Choroid plexus epithelial cell (primary cell): ENCODE measurements at places on chromosomes 12 and 14.

DNA sequence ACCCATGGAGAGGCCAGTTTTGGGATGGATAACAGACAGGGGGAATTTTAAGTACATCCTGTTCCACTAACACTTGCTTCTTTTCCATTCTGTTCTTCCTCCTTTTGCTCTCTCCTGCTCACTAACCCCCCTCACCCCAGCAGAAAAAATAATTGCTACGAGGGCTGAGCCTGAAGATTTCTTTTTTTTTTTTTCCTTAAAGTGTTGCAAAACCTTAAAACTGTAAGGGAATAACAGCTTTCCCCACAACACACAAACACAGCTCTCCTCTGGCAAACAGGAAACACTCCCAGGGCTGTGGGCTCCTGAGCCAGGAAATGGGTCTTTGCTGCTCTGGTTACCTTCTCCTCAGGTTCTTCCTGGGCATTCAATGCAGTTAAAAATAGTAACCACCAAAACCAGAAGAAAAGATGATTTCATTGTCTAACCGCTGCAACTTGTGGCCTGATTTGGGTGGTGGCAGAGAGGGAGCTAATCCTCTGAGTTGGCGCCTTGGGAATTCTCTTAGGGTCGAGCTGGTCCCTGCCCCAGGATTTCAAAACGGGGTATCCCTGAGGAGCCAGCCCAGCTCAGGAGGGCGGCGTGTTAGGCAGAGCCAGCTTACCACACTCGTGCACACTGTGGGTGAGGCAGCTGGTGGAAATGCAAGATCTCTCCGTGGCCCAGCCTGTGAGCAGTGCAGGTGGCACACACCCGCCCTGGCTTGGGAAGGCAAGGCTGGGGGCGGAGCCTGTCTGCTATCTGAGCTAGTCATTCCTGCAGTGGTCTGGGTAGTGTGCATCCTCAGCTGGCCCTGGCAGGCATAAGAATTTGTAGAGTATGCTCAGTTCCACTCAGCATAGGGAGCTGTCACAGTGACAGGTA lies 17.1 kb upstream of the EMP1 start:
- DNase-seq = no peak

- DNase-seq = peak; percentile 97
Measured at GRCh38 chr12:51886021-51886710, 1.7 kb upstream of the ANKRD33 start.

DNA sequence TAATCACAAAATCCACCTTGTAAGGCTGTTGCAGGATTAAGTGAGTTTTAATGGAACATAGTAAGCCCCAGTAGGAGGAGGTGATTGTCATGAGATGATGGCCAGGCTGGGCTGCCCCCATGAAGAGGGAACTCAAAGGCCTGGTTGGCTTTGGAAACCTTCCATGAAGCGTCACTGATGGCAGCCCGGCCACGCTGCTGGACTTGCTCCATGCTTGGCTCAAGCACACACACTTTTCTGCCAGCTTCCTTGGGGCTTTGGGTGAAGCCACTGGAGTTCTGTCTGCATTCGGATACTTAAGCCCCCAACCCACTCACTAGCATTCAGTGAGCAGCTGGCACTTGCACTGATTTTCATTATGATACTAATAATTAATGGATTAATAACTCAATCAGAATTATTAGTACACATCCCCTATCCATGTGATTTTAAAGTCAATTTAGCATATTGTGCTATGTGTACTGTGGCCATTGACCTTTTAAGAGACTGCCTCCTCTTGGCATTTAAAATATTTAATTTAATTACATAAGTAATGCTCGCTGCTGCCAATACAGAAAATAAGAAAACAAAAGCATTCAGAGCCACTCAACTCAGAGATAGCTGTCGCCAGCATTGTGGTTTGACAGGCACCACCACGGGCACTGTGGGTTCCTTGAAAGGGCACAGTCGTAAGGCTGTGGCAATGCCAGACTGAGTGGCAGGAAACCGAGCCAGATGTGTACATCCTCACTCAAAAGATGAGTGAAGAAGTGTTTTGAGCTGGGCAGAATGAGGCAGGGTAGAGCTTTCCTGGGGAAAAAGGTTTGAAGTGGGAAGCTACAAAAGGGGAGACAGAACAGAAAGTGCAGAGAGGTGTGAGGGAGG lies 15.9 kb downstream of the KRT85 start:
- no peak for DNase-seq

DNA sequence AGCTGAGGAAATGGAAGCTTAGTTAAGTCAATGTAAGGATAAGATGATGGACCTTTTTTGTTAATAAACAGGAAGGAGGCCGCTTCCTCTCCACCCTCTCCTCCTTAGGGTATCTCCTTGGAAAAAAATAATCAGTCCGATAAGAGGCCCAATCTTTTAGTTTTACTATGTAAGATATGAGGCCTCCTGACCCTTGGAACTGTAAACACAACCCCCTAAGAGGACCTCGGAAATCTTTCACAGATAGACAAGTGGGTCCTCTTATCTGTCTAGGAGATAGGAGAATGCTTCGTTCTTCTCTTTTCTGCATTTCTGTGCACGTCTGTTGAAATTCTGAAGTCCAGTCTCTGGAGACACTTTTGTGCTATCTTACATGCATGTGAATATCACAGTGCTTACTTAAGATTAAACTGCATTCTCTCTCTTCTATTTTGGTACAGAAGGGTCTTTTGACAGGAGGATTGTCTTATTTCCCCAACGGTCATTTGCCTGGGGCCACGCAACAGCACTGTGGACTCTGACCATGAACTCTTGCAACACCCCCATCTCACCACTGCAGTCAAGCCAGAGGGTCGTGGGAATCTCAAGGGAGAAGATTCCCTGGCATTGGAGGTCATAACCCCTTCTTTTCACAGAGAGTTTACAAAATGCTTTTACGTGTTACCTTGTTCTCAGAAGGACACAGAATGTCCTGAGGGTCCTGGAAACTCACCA lies 313.0 kb upstream of the RTL1 start:
- peak; percentile 8 for DNase-seq

DNA sequence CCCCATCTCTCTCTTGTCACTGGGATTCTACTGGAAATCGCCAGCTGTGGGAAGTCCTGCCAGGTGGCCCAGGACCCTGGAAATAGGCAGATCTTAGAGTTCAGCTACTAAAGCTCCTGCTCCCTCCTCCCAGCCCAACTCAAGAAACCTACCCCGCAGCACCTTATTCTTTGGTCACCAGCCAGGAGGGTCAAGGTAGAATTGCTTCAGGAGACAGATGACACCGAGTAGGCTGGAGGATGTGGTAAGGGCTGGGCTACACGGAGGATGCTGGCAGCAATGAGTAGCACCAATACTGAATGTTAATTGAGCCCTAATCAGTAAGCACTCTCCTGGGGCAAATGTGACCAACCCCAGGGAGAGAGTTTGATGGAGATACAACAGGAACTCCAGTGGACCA lies 119.7 kb upstream of the VASH1 start:
- DNase-seq = no peak

DNA sequence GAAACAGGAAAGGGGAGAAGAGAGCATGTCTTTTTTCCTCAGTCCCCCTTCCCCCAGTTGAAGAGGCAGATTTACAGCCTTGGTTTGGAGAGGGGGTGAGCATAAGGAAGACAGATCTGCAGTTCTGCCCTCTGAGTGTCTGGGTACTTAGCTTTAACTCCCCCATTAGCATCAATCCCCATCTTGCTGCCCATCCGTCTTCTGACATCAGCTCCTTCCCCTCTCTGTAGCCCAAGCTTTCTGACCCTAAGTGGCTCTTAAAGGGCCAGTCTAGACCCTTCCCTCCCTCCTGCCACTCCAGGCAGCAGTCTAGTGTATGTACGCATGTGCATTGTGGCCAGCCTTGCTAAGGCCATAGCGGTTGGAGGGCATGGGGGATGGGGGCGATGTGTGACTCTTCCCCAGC lies 7.3 kb downstream of the GPR84 start:
- DNase-seq = no peak
